Chondrocyte (in vitro differentiated cells): ENCODE measurements at places on chromosomes 4 and X. TPM values are rescaled to one million over a fixed set of nuclear protein-coding genes. Genes with fewer than 3 reads are reported as not detected.

- H3K27ac ChIP-seq, result no peak overlapping the region
- no peak overlapping the region for H3K4me3 ChIP-seq
- H3K4me1 ChIP-seq, result peaks cover 13% of the 10 kb centered on the region
- no peaks in the 10 kb centered on the region for H3K36me3 ChIP-seq
- no peak for DNase-seq
Observed at GRCh38 chr4:163548481-163549243, 54.2 kb downstream of the TMA16 start.

GRCh38 chr4:175953960-175954521 is 111.6 kb upstream of the WDR17 start:
- peaks cover 7% of the 10 kb centered on the region for H3K27me3 ChIP-seq
- H3K36me3 ChIP-seq, result no peaks in the 10 kb centered on the region
- H3K4me1 ChIP-seq, result no peaks in the 10 kb centered on the region
- DNase-seq, result no peak
- H3K4me3 ChIP-seq, result no peak overlapping the region

DNA sequence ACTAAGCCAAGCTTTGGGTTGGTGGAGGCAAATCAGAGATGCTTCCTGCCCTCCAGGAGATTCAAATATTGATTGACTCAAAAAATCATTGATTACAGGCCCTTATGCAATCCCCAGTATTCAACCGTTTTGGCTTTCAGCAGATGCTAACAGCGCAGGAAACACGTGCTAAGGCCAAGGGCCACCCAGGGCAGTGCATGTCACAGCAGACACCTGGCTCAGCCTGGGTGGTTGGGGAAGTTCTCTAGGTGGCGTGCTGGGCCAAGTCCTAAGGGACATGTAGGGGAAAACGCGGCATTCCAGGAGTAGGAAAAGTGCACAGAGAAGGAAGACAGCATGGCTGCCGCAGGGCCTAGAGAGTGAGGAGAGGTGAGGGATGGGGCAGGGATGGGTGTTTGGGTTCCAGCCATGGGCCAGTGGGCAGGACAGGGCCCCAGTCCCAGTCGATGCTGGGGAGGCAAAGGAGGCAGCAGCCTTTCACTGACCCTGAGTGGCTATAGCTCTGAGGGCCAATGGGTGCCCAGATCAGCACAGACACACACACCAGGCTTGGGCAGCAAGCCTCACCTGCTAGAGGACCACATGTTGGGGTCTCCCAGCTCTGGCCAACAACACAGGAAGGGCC is 239.1 kb downstream of the EVC2 start:
- H3K27ac ChIP-seq, result no peak overlapping the region
- peaks cover 1% of the 10 kb centered on the region for H3K36me3 ChIP-seq
- DNase-seq, result no peak
- H3K4me1 ChIP-seq, result no peaks in the 10 kb centered on the region
- H3K27me3 ChIP-seq, result no peaks in the 10 kb centered on the region

Gene F11
- total RNA-seq, result not detected in 3 replicates

DNA sequence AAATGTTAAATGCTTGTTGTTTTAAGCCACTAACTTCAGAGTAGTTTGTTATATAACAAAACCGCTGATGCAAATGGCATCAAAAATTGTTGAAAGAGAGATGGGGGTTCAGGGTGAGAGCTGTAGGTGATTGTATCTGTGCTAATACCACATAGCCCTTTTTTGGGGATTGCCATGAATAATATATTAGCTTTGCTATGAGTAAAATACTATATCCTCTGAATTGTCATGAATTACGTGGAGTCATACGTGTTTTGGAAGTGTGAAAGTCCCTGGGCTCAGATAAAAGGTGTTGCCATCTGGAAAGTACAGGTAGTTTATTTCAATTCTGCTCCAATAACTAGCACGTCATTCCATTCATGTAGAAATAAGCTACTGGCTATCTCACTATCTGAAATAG is 30.6 kb downstream of the DYNLT3 start:
- H3K4me3 ChIP-seq, result no peak overlapping the region
- no peaks in the 10 kb centered on the region for H3K4me1 ChIP-seq
- peaks cover 3% of the 10 kb centered on the region for H3K27me3 ChIP-seq
- H3K36me3 ChIP-seq, result no peaks in the 10 kb centered on the region
- no peak overlapping the region for H3K27ac ChIP-seq
- no peak for DNase-seq

Gene TLL1
- 2.1 to 16.7 TPM (median 3.4 TPM) in 3 replicates for total RNA-seq

GRCh38 chrX:102154900-102155805 is 624 bp downstream of the BEX5 start:
- peak overlapping the region; percentile 79 for H3K4me3 ChIP-seq
- peaks cover 4% of the 10 kb centered on the region for H3K27me3 ChIP-seq
- H3K4me1 ChIP-seq, result peaks cover 5% of the 10 kb centered on the region
- no peak for DNase-seq

- H3K4me3 ChIP-seq, result no peak overlapping the region
- peaks cover 3% of the 10 kb centered on the region for H3K4me1 ChIP-seq
- no peak overlapping the region for H3K27ac ChIP-seq
- H3K36me3 ChIP-seq, result no peaks in the 10 kb centered on the region
- peaks cover 4% of the 10 kb centered on the region for H3K27me3 ChIP-seq
Observed at GRCh38 chrX:68690936-68691501, 43.6 kb downstream of the STARD8 start.

DNA sequence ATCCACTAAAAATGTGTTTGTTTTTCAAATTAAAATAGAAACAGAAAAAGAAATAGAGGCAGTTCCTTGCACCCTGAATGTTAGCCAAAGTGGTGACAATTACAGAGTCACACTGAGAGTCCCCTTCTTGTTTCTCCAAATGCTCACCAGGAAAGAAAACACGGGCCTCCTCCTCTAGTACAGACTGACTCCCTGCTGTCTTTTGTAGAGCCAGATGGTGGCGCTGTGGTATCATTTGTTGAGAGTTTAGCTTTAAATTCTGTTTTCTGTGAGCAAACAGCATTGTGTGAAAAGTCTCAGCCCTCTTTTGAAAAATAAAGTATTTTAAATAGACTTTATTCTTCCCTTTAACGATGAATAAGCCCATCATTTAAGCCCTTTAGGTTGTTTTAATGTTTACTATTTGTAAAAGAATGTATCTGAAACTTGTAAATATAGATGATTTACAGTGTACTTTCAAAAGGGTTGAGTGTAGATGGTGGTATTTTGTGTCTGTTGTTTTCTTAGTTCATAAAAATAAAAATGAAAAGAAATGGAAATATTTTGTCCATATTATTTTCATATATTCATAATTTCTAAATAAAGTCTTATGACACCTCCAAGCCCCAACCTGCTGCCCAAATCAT is 36.9 kb upstream of the ATOH1 start:
- H3K4me1 ChIP-seq, result no peaks in the 10 kb centered on the region
- H3K36me3 ChIP-seq, result no peaks in the 10 kb centered on the region
- peaks cover 36% of the 10 kb centered on the region for H3K27me3 ChIP-seq
- no peak overlapping the region for H3K27ac ChIP-seq
- DNase-seq, result no peak

Gene IL2RG
- total RNA-seq, result not detected in 3 replicates
